ENCODE measurements at places on chromosomes 11 and 22.

GRCh38 chr11:61287338-61287977, 7.7 kb downstream of the VWCE start:
- no peak for DNase-seq

DNA sequence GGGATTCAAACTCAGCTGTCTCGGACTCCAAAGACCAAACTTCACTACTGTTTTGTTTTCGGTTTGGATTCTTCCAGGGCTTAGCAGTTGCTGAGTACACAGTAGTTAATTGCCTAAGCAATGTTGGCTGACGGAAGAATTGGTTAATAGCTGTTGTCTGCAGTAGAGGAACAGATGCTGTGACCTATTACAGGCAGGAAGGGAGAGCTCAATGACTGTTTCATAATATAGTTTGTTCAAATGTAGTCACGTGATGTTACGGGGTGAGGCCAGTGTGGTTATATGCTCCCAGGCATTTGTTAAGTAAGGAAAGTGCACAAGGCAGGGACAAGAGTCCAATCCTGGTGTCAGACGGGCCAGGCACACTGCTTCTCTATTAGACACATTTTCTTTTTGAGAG, 222.6 kb upstream of the CCDC90B start:
- no peak for DNase-seq

DNA sequence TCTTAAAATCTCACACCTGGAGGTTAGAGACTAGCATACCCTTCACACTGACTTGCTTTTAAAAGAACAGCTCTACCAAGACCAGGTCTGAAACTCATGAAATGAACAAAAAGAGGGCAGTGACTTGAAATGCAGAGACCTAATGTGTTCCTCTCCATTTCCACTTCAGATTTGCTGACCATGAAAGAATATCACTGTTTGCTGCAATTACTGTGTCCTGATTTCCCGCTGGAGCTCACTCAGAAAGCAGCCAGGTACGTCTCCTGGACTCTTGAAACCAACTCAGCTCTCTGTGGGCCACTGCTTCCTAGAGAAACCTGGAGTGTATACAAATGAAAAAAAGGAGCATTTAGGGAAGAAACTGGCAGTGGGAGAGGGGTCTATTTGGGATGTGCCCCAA, 39.2 kb downstream of the ARFGAP2 start:
- DNase-seq: no peak

- peak; percentile 67 for DNase-seq
Measured at GRCh38 chr22:39496131-39496838, 5.8 kb upstream of the MIEF1 start.

DNA sequence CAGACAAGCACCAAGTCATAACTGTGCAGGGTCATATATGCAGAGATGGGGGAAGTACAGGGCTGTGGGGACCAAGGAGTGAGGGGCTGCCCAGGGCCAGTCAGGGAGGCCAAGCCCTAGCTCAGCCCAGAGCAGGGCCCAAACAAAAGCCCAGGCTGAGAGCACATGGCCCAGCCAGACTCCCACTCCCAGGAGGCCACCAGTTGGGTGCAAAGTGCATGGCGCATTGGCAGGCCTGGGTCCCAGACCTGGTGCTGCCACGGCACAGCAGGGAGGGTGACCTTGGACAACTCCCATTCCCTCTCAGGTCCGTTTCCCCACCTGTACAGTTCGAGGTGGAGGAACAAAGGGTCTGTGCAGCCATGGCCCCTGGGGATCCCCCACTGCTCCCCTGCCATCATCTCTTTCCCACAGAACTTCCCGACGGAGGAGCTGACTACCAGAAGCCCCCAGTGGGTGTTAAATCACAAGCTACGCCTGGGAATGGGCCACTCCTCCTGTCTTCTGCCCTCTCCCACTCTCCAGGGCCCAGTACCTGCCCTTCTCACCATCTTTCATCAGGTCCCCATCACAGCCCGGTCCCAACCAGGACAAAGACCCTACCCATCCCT, 608 bp downstream of the NIPSNAP1 start:
- DNase-seq: peak; percentile 39

- peak; percentile 80 for DNase-seq
Measured at GRCh38 chr22:20000246-20001081, 16.2 kb downstream of the ARVCF start.

- no peak for DNase-seq
Measured at GRCh38 chr11:59783632-59784090, 26.9 kb downstream of the MRPL16 start.

DNA sequence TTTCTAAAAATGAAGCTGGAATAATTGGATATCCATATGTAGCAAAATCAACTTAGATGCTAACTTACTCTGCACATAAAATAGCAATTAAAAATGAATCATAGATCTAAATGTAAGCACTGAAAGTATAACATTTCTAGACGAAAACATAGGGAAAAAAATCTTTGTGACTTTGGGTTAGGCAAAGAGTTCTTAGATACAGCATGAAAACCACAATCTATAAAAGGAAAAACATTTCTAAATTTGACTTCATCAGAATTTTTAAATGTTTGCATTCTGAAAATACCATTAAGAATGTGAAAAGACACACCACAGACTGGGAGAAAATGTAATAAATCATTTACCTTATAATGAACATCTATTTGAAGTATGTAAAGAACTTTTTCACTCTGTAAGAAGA, 128.8 kb downstream of the APIP start:
- DNase-seq: no peak

DNA sequence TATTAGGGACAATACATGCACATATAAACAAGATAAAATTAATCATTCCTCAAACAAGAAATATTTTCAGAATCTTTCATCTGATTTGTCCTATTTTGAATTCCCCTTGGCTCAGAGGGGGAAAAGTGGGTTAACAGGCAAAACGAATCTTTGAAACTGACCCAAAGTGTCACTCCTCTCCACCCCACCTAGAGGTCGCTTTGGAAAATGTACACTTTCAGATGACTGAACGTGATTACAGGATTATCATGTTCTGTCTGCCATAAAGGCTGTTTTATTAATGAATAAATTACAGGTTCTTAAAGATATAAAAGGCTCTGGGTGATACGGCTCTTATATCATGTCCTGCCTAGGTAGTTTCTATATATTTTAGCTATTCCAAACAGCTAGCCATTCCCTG, 1735.0 kb downstream of the LRRC4C start:
- no peak for DNase-seq

- no peak for DNase-seq
Measured at GRCh38 chr11:80595011-80595410, 1154.2 kb upstream of the TENM4 start.

- DNase-seq: no peak
Measured at GRCh38 chr11:119306373-119306890, 10.5 kb downstream of the MCAM start.

- DNase-seq: no peak
Measured at GRCh38 chr22:21727159-21727558, 8.4 kb downstream of the YPEL1 start.

DNA sequence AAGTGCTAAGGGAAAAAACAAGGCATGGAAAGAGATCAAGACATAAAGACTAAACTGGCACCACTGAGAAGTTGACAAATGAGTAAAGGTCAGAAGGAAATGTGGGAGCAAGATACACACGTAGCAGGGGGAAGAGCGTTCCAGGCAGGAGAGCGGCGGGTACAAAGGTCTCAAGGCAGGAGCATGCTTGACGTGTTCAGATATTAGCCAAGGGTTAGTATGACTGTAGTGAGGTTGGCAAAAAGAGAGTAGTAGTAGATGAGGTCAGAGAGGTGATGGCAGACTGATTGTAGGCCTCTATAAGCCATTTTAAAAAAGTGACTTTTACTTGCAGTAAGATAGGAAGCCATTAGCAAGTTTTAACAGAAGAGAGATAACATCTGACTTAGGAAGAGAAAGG, 9.9 kb downstream of the SYT9 start:
- DNase-seq: no peak

Measured in ELF-1 (cell line).